ENCODE measurements at places on chromosomes 4 and X.

- no peak for DNase-seq
Observed at GRCh38 chrX:17913801-17914200, 52.7 kb upstream of the RAI2 start.

- no peak for DNase-seq
Observed at GRCh38 chrX:149079805-149080406, 425.2 kb downstream of the IDS start.

DNA sequence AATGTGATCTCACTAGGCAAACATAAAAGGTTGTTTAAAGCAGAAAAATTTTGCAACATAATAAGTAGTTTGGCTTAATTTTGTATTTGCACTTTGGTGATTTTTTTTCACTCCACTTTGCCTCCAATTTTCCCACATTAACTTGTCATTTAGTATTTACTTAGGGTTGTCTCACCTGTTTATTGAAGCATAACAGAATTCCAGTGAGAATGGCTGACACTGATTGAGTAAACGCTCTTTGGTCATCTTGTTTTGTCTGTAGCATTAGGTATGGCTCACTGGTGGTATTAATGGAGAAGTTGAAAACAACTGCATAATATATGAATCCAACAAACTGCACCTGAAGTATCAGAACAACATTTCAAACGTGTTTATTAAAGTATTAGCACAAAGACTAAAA lies 799.5 kb upstream of the ADGRL3 start:
- no peak for DNase-seq

GRCh38 chr4:181595716-181596115 lies 647.5 kb upstream of the TENM3 start:
- DNase-seq: no peak

DNA sequence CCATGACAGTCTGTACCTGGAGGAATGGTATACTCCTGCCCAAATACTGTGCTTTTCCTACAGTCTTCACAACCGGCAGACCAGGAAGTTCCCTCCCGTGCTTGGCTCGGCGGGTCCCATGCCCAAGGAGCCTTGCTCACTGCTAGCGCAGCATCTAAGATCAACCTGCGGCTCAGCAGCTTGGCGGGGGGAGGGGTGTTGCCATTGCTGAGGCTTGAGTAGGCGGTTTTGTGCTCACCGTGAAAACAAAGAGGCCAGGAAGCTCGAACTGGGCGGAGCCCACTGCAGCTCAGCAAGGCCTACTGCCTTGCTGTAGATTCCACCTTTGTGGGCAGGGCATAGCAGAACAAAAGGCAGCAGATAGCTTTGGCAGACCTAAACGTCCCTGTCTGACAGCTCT lies 152.7 kb downstream of the TEX11 start:
- no peak for DNase-seq

GRCh38 chr4:177178246-177178645 lies 131.4 kb upstream of the NEIL3 start:
- no peak for DNase-seq

- no peak for DNase-seq
Observed at GRCh38 chr4:3276986-3277385, 15.8 kb upstream of the RGS12 start.

GRCh38 chr4:472881-473569 lies 25.9 kb downstream of the ZNF721 start:
- DNase-seq: no peak

GRCh38 chr4:36341936-36342335 lies 60.5 kb downstream of the DTHD1 start:
- DNase-seq: no peak

DNA sequence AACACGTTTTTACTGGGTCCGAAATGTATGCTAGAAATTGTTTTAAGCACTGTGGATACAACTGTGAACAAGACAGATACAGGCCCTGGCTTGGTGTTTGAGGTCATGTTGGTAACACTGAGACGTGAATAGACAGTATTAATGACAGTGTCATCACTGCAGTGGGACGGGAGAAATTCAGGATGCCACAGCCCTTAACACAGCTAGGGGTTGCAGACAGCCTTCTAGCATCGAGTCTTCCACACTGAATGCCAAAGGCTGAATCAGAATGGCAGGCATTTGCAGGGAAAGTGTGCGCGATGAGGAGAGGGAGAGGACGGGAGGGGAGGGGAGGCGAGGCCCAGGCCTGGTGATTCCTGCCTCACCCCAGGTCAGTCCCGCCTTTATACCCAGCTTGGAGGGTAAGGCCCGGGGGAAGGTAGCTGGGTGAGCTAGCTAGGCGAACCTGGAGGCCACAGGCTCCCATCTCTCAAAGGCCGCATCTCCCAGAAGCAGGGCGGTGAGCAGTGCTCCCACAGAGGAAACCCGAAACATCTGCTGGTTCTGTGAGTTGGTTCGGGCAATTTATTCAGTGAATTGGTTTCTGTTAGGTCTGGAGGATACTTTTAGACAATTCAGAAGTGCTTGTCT lies 44.1 kb upstream of the CLDN24 start:
- DNase-seq: no peak

- no peak for DNase-seq
Observed at GRCh38 chr4:26503427-26503826, 13.1 kb upstream of the CCKAR start.

- DNase-seq: no peak
Observed at GRCh38 chrX:17822351-17822750, 38.7 kb downstream of the RAI2 start.

DNA sequence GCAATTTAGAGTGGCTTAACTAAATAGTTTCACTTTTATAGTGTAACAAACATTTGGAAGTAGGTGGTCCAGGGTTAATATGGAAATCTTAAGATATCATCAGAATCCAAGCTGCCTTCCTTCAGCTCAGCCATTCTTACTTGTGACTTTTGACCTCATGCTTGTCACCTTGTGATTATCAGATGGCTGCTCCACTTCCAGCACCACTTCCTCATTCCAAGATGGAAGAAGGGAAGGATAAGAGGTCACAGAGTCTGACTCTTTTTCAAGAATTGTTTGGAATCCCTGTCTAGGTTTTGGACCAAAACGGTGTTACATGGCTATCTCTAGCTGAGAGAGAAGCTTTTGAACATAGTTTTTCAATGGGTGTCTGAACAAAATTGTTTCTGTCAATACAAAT lies 39.9 kb downstream of the MTTP start:
- DNase-seq: no peak

DNA sequence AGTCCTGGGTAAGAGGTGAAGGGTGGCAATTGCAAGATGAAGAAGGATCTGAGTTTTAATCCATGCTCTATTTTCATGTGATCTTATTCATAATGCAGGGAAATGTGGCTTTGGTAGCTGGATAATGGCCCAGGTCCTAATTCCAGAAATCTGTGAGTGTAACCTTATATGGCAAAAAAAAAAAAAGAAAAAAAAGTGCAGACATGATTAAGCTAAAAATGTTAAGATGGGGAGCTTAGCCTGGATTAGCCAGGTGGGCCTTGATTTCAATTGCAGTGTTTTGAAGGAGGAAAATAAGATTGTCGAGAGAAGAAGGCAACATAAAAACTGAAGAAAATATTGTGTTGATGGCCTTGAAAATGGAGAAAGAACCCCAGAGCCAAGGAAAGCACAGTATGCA lies 867.7 kb upstream of the HS3ST1 start:
- no peak for DNase-seq

- no peak for DNase-seq
Observed at GRCh38 chrX:153538424-153538823, 21.0 kb downstream of the ATP2B3 start.

GRCh38 chrX:40081679-40082068 lies 16.1 kb downstream of the BCOR start:
- no peak for DNase-seq

GRCh38 chrX:19303256-19303880 lies 40.4 kb upstream of the PDHA1 start:
- no peak for DNase-seq

GRCh38 chr4:1154126-1154522 lies 18.3 kb downstream of the SPON2 start:
- no peak for DNase-seq

DNA sequence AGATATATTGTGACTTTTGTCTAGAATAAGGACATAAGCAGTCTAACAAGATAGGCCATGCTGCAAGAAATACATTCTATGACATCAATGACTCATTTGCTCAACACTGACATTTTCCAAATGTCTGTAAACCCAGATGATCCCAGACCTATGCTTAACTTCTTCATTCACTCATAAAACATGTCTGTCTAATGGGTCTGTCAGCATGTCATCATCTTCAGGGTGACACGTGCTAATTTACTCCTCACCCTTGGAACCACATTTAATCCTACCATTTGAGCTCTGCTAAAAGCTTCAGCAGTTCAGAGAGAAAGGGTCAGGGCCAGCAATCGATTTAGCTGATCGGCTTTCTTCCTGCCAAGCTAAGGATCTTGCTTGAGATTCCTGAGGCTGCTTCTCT lies 109.4 kb upstream of the MAP3K15 start:
- DNase-seq: no peak

DNA sequence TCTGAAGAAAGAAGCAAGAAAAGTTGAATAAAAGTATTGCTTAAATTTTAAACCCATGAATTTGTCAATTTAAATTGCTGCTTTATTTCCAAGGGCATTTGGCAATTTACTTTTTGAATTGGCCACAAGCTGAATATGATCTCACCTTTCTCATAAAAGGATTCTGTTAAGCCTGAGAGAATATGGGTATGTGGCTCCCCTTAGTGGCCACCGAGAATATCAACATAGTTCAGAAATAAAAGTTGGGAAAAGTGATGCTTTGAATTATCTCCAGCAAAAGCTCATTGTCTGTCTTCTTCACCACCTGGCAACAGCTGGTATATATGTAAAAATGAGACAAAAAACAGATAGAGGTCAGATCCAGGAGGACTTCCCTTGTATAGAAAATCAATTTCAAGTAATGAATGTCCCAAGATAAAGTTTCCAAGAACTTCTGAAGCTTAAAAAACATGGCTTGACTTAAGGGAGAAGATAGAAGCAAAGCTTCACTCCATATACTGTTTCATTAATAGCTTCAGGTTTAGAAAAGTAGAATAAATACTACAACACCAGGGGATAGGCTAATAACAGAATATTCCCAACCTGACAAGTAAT lies 290.7 kb upstream of the FAM241A start:
- peak; percentile 45 for DNase-seq

DNA sequence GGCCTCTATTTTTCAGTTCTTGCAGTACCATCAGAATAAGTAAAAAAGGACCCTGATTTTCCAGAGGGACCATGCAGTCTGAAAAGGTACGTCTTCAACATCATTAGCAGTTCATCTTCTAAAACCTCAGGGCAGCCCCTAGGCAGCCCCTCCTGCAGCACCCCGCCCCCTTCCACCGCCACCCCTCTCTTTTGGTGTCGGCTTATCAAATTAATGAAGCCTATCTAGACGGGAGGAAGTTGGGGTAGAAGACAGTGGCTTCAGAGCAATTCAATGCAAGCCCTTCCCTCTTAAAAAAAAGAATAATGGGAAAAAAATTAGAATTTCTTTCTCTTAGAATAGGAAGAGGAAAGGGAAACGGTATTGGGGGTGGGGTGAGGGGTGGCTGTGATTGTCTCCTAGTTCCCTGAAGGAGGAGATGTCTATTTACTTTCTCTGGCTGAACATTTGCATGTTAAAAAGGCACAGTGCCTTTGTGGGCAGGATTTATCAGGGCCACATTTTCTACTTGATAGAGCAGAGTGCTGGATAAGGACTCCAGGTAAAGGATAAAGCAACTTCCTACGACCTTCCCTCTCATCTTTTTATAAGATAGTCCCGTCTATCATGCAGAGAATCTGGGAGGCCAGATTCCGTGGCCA lies 159.4 kb downstream of the MGST2 start:
- no peak for DNase-seq

- no peak for DNase-seq
Observed at GRCh38 chrX:39011454-39012221, 210.4 kb downstream of the MID1IP1 start.

GRCh38 chr4:107835406-107835805 lies 10.7 kb downstream of the SGMS2 start:
- DNase-seq: no peak

GRCh38 chr4:48169636-48170035 lies 35.6 kb upstream of the TXK start:
- no peak for DNase-seq

- DNase-seq: no peak
Observed at GRCh38 chr4:105989485-105990242, 94.4 kb downstream of the NPNT start.

GRCh38 chr4:115723621-115724020 lies 610.2 kb upstream of the NDST4 start:
- no peak for DNase-seq

- DNase-seq: no peak
Observed at GRCh38 chrX:153973127-153974002, 811 bp downstream of the TMEM187 start.

- DNase-seq: no peak
Observed at GRCh38 chr4:52952540-52952939, 90.4 kb downstream of the RASL11B start.

- no peak for DNase-seq
Observed at GRCh38 chr4:95217197-95217596, 331.6 kb downstream of the UNC5C start.

GRCh38 chr4:145731028-145731427 lies 51.1 kb downstream of the C4orf51 start:
- DNase-seq: peak; percentile 90

DNA sequence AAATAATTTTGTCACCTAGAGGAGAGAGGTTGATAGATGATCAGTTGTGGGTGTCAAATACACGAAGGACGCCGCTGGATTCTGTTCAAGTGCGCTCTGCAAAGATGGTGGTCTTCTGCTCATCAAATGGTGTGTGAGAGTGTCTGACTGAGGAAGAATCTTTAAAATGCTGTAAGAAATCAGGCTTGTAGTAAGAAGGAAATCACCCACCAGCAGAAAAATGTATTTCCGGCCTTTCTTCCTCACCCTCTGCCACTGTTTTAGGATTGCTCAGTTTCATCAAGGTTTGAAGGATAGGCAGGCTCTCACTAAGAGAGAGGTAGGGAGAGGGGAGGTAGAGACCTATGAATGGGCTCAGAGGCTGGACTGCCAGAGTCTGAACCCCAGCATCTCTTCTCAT lies 28.7 kb downstream of the RHOH start:
- no peak for DNase-seq

DNA sequence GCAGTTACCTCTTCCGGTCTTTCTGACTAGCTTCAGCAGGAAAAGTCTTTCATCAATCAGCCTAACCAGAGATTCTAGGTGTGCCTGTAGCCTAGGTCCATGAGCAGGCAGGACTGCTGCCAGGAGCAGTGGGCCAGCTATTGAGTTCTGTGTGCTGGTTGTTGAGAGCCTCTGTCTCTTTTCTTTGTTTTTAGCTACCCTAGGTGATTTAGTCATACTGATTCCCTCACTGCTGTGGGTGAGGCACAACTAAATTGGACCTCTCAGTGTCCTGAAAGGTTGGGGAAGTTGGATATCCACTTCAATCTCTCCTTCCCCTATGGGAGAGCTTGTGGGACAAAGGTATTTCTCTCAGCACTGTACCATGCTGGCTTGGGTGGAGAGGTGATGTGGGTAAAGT lies 354.9 kb downstream of the GPAT3 start:
- peak; percentile 46 for DNase-seq

DNA sequence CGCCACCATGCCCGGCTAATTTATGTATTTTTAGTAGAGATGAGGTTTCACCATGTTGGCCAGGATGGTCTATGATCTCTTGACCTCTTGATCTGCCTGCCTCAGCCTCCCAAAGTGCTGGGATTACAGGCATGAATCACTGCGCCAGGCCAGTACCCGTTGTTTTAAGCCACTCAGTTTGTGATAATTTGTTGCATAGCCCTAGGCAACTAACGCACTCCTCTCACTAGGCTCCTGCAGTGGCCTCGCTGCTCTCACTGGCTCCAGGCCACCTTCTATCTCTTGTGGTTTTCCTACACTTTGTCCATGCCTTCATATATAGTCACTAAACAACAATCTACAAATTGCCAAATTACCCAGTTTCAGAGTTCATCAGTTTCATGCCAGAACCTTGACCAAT lies 58.1 kb downstream of the DCHS2 start:
- no peak for DNase-seq

Measured in kidney glomerular epithelial cell (primary cell).